Astrocyte of the spinal cord (primary cell): ENCODE measurements at places on chromosomes 4 and X.
A peak's percentile ranks its signal among the peaks of the same experiment; 100 is the strongest.

DNA sequence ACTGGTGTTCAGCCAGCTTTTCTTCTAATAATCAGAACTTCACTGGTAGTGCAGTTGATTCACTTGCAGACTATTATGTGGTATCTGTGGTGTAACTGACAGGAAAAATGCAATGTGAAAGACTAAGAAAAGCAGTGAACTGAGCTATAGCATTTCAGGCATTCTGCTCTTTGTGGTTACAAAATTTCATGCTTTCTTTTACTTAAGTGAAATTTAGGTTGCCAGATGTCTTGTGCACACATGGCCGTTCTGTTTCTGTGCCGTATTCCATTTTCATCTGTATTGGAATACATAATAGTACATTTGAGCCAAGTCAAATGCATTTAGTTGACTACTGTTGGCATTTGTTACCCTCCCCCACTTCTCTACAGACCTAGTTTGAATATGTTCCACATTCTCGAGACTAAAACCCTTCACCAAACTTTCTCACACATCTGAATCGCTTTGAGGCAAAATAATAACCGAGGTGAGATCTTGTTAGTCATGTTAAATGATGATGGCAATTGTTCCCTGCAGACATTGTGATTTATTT lies 8.2 kb downstream of the RTL3 start:
- peak; percentile 88 for DNase-seq

DNA sequence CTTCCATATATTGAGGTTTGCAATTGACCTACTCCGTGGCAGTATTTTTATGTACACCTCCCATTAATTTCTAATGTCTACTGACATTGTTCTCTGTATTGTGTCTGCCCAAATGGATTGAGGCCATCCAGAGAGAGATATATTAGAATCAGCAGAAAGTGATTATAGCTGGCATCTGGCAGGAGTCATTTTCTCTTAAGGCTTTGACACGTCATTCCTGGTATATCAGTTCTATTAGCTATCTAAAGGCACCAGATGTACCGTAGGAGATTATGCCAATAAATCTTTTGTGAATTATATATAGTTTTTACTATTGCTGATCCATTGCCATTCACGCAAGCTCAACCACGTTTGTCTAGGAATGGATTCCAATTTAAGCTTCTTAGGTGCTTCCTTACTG lies 1026.4 kb upstream of the IGFBP7 start:
- no peak for DNase-seq

DNA sequence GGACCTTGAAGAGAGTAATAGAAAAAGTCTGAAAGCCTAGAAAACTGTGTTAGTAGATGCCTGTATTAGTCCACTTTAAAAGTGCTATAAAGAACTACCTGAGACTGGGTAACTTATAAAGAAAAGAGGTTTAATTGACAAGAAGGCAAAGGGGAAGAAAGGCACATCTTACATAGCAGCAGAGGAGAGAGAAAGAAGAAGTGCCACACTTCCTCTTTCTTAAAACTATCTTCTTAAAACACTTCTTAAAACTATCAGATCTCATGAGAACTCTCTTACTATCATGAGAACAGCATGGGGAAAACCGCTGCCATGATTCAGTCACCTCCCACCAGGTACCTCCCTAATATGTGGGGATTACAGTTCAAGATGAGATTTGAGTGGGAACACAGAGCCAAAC lies 18.8 kb upstream of the COL25A1 start:
- no peak for DNase-seq

GRCh38 chrX:345020-345925 lies 26.7 kb upstream of the GTPBP6 start:
- no peak for DNase-seq

GRCh38 chrX:151713849-151714248 lies 2.0 kb upstream of the FATE1 start:
- DNase-seq, result no peak

DNA sequence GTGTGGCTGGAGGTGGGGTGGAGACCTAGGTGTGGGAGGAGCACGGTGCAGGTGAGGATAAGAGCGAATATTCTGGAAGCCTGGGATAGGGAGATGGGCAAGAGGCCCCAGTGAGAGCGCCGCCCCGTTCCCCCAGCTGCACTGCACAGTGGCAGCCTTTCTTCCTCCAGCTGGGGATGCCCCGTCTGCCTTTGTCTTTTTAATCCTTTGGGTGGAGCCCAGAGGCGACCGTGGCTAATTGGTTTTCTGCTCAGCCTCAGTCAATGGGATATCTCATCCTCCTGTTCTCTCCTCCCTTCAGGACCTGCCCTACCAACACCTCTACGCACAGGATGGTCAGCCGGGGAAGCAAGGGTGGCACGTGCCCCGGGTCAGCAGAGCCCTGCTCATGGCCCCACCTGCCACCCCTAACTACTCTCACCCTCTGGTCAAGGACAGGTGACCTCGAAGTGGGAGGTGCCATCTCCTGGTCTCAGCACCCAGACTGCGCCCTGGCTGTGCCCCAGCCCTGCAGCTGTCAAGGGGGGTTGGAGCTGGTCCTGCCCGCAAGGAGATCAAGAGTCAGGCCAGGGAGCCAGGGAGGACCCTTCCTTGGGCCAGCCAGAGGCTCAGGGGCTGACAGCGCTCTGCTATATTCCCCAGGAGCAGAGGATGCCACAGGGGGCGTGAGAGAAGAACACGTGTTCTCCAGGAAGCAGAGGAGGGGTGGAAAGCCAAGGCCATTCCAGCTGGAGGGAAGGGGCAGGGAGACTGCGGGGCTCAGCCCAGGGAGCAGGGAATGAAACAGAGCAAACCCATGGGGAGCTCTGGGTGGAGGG lies 64.0 kb downstream of the ADRA2C start:
- DNase-seq, result no peak

DNA sequence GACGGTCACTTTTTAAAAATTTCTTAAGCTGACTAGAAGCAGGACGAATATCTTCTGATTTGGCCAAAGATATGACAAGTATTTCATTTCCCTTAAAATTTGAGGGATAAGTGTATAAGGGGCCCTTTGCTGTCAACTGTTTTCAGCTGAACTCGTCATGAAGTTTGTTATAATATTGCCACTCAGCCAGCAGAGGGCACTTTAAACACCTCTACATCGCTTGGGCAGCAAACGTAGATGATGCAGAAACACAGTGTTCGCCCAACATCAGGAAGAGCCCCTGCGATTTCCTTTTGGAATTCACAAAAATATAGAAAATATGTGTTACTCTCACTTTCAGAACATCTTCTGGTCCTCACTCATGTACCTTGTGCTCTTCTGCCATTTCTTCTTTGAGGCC lies 435.7 kb upstream of the FMR1 start:
- no peak for DNase-seq

DNA sequence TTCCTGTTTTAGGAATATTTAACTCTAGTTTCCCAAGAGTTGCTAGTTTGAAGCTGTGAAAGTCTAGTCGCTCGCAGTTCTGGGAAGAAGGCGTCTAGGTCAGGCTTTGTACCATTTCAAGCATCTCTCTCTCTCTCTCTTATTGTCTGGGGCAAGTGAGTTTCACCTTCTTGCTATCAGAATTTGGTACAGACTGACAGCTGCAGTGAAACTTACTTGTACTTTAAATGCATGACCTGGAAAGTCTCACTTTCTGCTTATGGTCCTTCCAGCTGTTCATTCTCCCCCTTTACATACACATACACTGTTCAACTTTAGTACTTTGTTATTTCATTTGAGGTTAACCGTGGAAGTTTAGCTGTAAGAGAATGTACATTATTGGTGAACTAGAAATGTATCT lies 4.4 kb downstream of the FRMPD4 start:
- no peak for DNase-seq

DNA sequence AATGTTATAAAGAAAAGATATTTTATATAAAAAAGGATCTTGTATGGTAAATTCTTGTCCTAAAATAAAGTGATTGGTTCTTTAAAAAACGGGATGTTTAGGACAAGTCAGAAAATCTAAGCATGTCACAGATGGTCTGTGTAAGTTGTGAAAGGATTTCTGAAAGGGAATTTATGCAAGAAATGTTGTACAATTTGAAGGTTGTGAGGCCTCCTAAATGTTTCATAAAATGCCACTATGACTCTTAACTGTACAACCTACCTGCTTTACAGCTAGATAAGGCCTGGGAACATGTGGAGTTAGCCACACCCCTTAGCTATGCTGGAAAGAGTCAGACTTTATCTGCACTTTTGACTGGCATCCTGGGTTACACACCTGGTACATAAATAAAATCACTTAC lies 951.5 kb upstream of the POU3F4 start:
- DNase-seq, result no peak

- DNase-seq, result no peak
Measured at GRCh38 chr4:178356725-178357124, 914.5 kb upstream of the AGA start.

DNA sequence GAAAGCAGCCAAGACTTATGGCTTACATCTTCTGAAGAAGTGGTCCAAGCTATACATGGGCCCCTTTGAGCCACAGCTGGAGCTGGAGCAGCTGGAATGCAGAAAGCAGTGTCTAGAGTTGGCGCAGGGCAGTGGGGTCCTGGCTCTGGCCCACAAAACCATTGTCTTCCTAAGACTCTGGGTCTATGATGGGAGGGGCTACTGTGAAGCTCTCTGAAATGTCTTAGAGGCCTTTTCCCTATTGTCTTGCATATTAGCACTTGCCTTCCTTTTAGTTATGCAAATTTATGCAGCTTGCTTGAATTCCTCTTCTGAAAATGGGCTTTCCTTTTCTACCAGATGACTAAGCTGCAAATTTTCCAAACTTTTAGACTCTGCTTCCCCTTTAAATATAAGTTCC lies 15.3 kb downstream of the NPY1R start:
- DNase-seq, result no peak

- DNase-seq, result no peak
Measured at GRCh38 chrX:13520936-13521335, 48.5 kb upstream of the EGFL6 start.

GRCh38 chr4:42715807-42716482 lies 59.0 kb upstream of the ATP8A1 start:
- no peak for DNase-seq

DNA sequence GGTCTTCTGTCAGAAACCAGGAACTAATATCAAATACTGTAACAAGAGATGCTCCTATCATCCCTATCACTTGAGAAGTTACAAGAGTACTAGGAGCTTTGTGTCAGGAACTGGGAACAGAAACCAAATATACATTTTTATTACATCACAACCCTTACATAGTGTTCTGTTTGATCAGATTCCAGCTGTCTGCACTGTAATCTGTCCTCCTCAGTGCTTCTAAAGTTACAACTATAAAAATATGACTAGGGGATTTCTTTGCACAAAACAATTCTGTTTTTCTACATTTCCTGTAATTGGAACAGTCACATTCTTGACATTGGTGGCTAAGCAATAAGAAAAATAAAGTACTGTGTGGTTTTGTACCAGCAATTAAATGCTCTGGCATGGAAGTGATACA lies 686.0 kb downstream of the PDHA2 start:
- DNase-seq, result peak; percentile 53

GRCh38 chr4:8221985-8222384 lies 22.9 kb downstream of the SH3TC1 start:
- DNase-seq, result no peak

DNA sequence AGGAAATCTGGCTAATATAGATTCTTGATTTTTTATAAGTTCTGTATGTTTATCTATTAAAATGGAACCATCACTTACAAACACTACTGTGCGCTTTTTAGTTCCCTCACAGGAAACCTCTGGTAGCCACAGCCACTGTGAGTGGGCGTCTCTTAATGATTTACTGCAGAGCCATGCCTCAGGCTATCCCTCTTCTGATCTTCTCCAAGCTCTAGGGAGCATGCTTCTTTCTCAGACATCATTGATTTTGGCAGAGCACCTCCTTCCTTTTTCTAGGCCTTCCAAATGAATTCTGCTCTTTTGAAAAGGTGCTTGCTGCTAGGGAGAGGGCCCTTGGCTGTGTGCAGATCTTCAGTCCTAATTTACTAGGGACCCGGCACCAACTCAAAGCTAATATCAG lies 61.1 kb upstream of the STS start:
- no peak for DNase-seq

GRCh38 chrX:19121466-19121865 lies 802 bp downstream of the ADGRG2 start:
- DNase-seq, result no peak

DNA sequence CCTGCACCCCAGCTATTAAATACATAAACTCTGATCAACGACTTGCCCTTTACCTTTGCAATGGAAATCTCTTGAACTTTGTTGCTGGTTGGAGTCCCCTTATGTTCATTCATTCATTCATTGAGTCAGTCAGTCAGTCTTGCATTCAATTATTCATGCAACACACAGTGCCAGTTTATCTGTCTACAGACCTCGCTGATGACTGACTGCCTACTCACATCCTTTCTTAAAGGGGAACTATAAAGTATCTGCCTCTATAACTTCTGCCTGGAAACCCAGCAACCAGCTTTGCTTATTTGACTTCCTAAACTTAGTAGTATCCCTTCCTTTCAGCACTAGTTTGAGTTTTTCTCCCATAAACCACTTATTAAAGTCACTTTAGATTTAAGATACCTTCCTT lies 620.8 kb upstream of the ADGRL3 start:
- no peak for DNase-seq

GRCh38 chr4:27358269-27358668 lies 497.6 kb downstream of the STIM2 start:
- DNase-seq, result no peak

- no peak for DNase-seq
Measured at GRCh38 chr4:60562334-60562733, 637.8 kb upstream of the ADGRL3 start.

- no peak for DNase-seq
Measured at GRCh38 chr4:73763877-73764276, 23.5 kb downstream of the CXCL8 start.

DNA sequence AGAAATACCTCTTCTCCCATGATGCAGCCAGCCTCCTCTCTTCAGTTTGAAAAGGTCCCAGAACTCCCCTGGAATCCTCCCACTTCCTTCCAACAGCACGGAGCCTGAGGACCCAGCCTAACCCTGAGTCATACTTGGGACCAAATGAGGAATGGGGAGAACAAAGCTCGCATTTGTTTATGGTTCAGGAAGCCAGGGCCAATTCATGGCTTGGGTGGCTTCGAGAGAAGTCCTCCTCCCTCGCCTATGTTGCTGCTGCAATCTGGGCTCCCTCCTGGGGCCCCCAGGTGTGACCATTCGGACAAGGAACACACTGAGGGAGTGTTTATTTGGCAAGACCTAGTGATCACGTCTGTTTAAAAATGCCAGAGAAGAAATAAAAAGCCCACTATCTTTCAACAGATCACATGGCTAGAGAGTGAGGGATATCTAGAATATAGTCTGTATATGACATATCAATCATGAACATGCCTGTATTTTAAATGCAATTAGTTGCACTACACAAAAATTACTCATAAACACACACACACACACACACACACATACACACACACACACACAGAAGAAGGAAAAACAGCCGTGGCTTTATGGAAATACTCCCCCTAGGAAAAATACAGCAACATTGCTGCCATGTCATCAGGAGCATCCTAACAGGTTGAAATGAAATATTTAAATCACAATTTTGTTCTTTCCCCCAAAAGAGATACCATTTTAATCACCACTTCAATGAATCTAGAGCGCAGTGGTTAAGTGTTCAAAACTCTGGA lies 155.7 kb upstream of the MAP3K15 start:
- DNase-seq, result peak; percentile 84

GRCh38 chr4:165855191-165855590 lies 17.8 kb upstream of the TLL1 start:
- DNase-seq, result no peak

GRCh38 chr4:83378419-83378818 lies 43.8 kb upstream of the HPSE start:
- DNase-seq, result no peak
